Stimulated activated CD4-positive, alpha-beta T cell treated with anti-CD3 and anti-CD28 coated beads, Interleukin-1b, Interleukin-23, amount 100 ng/mL, for 1 hour (primary cell): ENCODE measurements at places on chromosomes 16 and 17.

- DNase-seq, result no peak
Observed at GRCh38 chr17:30477774-30478115, 537 bp downstream of the GOSR1 start.

GRCh38 chr16:85588562-85589503, 24.3 kb upstream of the GSE1 start:
- no peak for DNase-seq

GRCh38 chr17:50893183-50893993, 27.2 kb upstream of the TOB1 start:
- DNase-seq, result no peak

GRCh38 chr16:86490859-86491639, 19.3 kb upstream of the FOXF1 start:
- DNase-seq, result no peak

- no peak for DNase-seq
Observed at GRCh38 chr16:50269061-50269705, 2.8 kb downstream of the ADCY7 start.

DNA sequence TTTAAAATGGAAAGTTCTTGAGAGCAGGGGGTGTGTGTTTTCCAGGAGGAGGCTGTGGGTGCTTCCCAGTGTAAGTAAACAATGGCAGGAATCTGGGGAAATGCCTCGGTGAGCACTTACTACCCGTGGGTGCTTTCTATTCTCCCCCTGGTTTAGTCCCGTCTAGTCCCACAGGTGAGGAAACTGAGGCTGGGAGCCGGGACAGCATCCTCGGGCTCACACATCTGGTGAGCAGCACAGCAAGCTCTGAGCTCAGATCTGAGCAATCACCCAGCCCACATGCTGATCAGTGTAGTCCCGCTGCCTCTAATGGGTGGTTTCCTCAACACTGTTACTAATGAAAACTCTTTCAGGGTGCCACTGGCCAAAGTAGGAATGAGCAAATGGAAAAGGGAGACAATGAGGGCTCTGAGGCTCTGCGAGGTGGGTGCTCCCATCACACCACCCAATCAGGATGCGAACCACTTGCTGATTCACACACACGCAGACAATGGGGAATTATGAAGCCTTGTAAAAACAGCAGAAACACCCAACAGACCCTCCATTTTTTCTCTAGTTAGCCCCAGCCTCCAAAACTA, 202.6 kb downstream of the PARN start:
- no peak for DNase-seq

DNA sequence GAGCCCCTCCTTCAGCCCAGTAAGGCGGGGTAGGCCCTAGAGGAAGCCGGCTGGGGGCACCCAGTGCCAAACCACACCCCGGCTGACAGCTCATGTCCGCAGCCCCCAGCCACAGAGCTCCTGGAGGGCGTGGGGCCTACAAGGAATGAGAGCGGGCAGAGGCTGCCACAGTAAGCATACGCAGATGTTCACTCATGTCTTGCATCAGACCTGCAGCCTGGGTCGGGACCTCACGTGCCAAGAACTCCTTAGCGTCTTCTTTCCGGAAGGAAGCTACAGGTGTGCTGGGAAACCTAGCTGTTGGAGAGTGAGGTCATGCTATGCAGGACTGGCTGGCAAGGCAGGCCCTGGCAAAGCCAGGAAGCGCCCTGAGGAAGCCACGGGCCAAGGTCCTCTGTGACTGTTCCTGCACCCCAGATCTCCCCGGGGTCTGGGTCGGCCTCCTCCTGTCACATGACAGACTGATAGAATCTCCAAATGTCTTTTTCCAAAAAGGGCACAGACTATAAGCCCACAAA, 1.6 kb downstream of the ZNF598 start:
- no peak for DNase-seq

- no peak for DNase-seq
Observed at GRCh38 chr17:79859676-79860615, 20.7 kb upstream of the CBX4 start.

DNA sequence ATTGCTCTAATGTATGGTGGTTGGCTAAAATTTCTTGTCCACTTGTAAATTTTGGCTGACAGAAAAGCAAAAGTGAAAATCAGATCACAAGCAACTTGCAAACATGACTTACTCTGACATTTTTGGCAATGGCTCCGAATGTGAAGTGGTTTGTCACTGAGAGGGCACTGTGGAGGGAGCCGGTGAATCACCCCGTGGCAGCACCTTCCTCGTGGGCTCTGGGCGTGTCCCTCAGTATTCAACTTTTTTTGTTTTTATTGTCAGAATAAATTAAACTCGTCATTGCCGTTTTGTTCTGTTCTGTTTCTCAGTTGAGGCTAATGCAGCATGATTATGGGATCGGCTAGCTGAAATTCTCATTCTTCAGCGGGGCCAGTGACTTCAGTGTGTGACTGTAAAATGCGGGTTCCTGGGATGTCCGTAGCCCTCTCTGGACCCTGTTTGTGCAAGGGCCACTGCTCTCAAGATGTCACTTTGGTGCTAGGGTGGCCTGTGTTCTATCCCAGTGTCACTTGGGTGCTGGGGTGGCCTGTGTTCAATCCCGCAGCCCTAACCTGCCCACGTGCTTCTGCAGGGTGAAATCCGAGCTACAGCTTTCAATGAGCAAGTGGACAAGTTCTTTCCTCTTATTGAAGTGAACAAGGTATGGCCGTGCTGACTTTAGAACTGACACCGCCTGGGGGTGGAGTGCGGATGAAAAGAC, 48.8 kb downstream of the RPA1 start:
- no peak for DNase-seq

- no peak for DNase-seq
Observed at GRCh38 chr16:54585998-54586340, 299.4 kb upstream of the IRX3 start.

DNA sequence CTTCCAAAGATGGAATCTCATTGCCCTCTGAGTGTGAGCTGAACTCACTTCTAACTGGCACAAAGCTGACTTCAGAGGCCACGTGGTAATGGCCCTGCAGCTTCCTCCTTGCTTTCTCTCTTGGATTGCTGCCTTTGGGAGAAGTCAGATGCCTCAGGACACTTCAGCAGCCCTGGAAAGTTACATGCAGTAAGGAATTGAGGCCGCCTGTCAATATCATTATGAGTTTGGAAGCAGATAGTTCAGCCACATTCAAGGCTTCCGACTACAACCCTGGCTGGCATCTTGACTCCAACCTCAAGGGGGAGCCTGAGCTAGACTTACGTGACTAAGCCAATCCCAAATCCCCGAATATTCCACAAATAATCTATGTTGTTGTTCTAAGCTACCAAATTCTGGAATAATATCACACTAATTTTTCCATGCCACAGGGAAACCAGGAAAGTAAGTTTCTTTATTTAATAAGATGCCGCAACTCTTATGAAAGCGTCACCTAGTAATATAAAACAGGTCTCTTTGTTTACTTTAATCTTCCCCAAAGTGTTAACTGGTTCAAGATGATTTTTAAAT, 13.6 kb downstream of the CEP20 start:
- DNase-seq, result no peak

- no peak for DNase-seq
Observed at GRCh38 chr17:33753452-33753851, 460.4 kb upstream of the ASIC2 start.

DNA sequence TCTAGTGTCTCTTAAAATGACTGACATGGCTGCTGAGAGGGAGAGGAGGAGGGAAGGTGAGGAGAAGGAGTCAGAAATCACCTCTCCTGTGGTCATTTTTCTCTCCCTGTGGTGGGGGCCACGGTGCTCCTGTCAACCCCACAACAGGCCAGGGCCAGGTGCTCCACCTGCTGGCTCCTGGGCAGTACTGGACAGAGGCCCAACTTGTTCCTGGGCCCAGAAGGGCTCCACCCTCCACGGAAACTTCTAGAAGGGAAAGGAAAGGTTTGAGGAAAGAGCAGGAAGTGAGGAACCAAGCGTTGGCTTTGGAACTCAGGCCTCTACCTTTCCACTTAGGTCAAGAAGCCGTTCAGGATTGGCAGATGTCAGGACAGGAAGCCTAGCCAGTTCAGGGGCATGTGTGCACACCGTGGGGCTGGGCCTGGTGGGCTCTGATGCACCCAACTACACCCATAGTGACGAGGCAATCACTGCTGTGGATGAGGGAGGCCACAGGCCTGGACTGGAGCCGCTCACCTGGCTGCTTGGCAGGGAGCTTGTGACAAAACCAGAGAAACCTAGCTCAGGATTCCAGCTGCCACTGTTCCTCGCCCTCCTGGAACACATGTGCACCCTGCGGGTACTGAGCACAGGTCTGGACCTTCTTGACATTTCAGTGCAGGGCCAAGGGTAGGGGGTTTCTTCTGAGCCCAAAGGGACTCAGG, 36.1 kb downstream of the WNT3 start:
- no peak for DNase-seq

DNA sequence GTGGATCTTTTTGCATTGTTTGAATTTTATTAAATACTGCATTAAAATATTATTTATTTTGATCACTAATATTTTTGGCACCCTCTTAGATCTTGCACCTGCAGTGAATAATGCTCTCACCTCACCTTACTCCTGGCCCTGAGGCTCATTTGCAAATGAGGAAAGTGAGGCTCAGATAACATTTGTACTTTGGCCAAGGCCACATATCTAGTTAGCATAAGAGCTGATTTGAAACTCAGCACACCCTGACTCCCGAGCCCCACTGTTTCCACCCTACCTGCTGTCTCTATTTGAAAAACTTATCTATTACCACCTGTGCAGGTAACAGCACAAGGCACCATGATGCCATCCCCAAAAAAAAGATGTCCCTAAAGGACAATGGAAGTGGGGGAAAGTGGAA, 358.7 kb upstream of the MAF start:
- DNase-seq, result no peak

DNA sequence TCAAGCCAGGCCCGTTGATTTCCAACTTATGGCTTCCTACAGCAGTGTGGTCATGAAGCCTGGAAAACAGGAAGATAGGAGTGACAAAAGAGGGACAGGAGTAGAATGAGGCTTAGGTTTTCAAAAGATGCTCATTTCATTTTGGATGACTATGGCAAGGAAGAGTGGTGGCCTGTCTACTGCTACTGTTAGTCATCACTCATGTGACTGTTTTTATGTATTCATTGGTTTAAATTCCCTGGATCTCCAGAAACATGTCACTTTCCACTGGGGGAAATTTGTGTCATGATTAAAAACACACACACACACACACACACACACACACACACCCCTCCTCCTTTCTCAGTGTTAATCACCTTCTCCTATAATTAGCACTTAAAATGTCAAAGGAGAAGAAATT, 1.1 kb upstream of the CYLD start:
- DNase-seq, result no peak

GRCh38 chr17:74960570-74961342, 11.8 kb downstream of the HID1 start:
- DNase-seq, result peak; percentile 24

- no peak for DNase-seq
Observed at GRCh38 chr17:57102122-57102521, 17.1 kb downstream of the AKAP1 start.

DNA sequence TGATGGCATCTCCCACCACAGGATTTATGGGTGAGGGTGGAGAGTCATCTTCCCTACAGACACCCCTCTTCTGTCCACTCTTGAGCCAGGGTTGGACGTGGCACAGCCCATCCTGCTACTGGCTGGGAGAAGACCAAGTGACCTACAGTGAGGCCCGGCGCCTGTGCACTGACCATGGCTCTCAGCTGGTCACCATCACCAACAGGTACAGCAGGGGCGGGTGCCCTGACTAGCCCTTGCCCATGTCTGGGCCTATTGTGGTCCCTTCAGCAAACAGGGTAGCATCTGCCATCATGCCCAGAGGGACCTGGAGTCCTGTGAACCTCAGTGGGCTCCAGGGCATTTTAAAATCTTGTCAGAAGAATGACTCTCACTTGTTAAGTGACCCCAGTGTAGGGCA, 48.2 kb downstream of the MRC2 start:
- DNase-seq, result no peak

- no peak for DNase-seq
Observed at GRCh38 chr17:43220511-43221125, 7.8 kb downstream of the CCDC200 start.

GRCh38 chr17:2222901-2223616, 80.5 kb downstream of the SMG6 start:
- peak; percentile 1 for DNase-seq

DNA sequence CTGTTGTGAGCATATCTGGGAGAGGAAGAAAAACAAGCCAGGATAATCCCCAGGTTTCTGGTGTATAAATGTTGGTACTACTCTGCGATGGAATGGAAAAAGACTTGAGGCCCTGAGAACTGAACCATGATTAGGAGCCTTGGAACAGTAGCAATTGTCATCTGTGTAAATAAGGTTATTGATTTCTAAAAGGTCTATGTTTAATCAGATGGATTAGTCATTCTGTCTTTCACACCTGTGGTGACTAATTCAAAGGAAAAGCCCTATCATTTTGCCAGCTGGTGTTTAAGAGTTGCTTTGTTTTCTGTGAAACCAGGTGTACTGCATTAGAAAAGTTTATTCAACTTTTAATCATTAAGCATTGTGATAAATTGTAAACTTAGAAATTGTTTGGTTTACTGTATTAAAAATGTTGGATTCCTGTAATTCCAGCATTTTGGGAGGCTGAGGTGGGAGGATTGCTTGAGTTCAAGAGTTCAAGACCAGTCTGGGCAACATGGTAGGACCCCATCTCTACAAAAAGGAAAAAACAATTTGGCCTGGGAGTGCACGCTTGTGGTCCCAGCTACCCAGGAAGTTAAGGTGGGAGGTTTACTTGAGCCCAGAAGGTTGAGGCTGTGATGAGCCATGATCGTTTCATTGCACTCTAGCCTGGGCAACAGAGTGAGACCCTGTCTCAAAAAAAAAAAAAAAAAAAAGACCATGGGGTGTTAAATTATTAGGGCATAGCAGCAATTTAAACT, 29.0 kb upstream of the KPNB1 start:
- DNase-seq, result no peak

GRCh38 chr17:76213491-76213890, 26.8 kb downstream of the RNF157 start:
- no peak for DNase-seq

DNA sequence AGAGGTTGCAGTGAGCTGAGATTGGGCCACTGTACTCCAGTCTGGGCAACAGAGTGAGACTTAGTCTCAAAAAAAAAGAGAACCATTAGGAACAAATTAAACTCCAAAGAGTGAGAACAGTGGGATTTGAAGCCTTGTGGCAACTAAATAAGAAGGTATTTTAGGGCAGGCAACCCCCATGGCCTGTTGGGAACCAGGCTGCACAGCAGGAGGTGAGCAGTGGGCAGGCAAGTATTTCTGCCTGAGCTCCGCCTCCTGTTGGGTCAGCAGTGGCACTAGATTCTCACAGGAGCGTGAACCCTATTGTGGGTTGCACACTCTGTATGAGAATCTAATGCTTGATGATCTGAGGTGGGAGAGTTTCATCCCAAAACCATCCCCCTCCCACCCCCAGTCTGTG, 57.6 kb upstream of the MED9 start:
- no peak for DNase-seq
